MCF 10A (cell line): ENCODE measurements at places on chromosomes 12 and 14.

- peak; percentile 17 for DNase-seq
Measured at GRCh38 chr14:38238878-38239277, 17.0 kb downstream of the CLEC14A start.

GRCh38 chr12:47881051-47881450 lies 23.7 kb downstream of the VDR start:
- no peak for DNase-seq

- DNase-seq: no peak
Measured at GRCh38 chr14:103687712-103688111, 27.5 kb downstream of the XRCC3 start.

GRCh38 chr12:45343269-45344051 lies 127.6 kb downstream of the ANO6 start:
- peak; percentile 21 for DNase-seq
